ENCODE measurements at places on chromosomes 4 and X. TPM values are rescaled to one million over a fixed set of nuclear protein-coding genes. Genes with fewer than 3 reads are reported as not detected.

STPG2 gene
- polyA plus RNA-seq = not detected

GRCh38 chrX:7059214-7059838 lies 88.2 kb upstream of the STS start:
- no peak for DNase-seq

DNA sequence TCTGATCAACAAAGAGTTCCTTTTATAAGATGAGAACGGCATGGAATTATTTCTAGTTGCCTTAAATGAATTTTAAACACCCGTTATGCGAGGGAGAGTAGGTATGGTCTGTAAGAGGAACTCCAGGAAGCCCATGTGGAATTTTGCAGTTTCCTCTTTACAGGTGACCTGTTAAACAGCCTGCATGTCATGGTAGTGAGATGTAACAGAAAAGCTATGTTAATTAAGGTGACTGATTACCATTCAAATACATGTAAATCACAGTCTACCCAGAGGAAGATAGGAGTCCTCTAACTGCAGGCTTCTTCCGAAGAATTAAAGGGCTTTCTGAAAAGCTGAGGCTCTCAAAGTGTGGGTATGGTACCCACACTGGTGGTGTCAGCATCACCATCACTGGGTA lies 163.6 kb downstream of the CBR4 start:
- no peak for DNase-seq

DNA sequence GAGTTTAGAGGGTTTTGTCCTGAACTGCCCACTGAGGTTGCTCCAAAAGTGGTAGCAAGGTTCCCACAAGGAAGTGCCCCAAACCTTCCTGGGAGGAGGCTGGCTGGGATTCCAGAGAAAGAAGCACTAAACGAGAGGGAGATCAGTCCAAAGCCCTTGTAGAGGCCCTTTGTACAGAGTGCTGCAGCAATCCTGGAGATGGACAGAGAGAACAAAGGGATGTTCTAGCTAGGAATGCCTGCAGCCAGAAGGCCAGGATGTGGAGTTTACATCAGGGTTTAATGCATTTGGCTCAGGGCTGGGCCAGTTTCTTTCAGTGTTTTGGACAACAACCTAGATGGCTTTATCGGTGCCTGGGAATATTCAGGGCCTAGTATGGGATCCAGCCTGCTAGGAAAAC lies 2155.1 kb upstream of the AGA start:
- no peak for DNase-seq

- no peak for DNase-seq
Observed at GRCh38 chr4:118329849-118330248, 23.0 kb downstream of the PRSS12 start.

DNA sequence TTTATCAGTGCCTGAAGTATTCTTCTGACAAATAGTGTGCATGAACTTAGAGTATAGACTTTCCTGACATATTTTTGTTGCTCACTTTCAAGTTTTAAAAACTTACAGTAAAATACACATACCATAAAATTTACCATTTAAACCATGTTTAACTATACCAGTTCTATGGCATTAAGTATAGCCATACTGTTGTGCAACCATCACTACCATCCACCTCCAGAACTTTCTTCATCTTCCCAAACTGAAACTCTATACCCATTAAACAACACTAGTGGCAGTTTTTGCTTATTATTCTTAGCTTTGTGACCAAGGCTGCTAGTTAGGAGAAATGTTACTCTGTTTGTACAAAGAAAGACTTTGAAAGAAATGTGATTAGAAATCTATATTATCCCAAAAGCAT lies 25.8 kb downstream of the ATP7A start:
- DNase-seq = no peak

DNA sequence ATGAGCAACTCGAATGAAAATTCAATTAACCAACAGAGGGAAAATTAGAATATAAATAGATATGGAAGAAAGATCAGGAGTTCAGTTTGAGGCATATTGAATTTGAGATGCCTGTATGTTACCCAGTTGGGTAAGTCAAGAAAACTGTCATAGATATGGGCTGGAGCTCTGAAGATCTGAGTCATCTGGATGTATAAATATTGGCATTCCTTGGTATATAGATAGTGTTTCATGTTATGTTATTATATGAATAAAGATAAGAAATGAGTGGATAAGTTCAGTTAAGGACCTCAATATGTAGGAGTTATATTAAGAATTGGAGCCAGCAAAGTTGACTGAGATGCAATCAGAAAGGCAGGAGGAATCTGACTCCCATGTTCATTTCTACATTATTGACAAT lies 543.6 kb upstream of the SMIM31 start:
- no peak for DNase-seq
